Activated CD4-positive, CD25-positive, alpha-beta regulatory T cell treated with anti-CD3 and anti-CD28 coated beads, Interleukin-2, amount 50 U/mL, for 72 hours (primary cell): ENCODE measurements at places on chromosomes 3 and 15.

GRCh38 chr3:134449277-134449676 lies 36.5 kb downstream of the ANAPC13 start:
- no peak for DNase-seq

GRCh38 chr3:169510693-169511010 lies 152.9 kb downstream of the MECOM start:
- no peak for DNase-seq

GRCh38 chr15:89244574-89244903 lies 760 bp downstream of the FANCI start:
- no peak for DNase-seq

- no peak for DNase-seq
Observed at GRCh38 chr3:188122571-188123169, 31.3 kb upstream of the LPP start.

DNA sequence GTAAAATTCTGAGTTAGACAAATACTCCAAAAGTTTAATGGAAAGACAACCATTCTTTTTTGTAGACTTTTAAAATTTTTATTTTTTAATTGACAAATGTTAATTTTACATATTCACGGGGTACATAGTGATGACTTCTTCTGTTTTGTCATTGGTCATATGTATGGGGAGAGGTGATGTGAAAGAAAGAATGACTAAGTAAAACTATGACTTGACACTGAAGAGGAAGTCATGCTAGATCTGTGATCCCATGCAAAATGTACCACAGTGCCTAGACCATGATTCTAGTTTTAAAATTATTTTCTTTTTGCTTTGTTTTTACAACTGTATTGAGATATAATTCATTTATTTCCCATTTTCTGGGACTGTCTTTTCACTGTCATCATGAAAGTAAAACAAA lies 281.6 kb downstream of the MBNL1 start:
- DNase-seq, result no peak

DNA sequence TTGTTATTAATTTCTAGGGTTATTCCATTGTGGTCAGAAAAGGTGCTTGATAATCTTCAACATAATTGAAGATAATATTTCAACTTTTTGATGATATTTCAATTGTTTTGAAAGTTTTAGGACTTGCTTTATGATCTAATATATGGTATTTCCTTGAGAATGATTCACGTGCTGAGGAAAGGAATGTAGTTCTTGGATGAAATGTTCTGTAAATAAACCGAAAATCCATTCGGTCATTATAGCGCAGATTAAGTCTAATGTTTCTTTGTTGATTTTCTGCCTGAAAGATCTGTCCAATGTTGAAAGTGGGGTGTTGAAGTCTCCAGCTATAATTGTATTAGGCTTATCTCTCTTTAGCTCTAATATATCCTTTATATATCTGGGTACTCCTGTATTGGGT lies 617.5 kb upstream of the NECTIN3 start:
- DNase-seq, result no peak

DNA sequence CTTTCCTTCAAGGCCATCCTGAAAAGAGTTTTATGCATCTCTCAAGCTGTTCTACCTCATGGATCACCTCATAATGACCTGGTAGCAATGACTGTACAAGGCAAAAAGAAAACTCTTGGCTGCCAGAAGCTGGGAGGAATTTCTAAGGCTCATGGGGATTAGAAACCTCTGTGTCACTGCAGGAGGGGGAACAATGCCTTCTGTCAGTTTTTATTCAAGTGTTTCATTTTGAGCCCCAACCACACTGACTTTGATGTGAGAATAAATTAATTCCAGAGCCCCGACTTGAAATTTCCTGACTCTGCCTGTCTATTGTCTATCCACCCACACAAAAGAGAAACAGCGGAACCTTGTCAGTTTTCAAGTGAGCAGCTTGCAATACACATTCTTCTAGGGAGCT lies 58.7 kb upstream of the MRPL3 start:
- no peak for DNase-seq

DNA sequence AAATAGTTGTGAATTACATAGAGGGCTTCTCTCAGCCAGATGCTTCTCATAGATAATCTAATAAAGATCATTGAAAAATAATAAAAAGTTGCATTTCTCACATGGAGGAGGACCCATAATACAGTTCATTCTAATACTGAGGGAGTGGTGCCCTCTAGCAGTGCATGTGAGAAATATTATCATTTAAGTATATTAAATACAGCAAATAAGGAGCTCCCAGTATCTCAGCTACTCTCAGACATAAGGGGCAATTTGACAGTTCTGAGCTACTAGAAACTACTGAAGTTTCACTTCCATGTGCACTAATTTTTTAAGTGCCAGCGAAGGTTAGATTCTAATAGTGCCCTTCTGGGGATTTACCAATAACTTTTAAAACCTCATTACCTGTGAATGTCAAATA lies 188.3 kb downstream of the IL5RA start:
- no peak for DNase-seq

DNA sequence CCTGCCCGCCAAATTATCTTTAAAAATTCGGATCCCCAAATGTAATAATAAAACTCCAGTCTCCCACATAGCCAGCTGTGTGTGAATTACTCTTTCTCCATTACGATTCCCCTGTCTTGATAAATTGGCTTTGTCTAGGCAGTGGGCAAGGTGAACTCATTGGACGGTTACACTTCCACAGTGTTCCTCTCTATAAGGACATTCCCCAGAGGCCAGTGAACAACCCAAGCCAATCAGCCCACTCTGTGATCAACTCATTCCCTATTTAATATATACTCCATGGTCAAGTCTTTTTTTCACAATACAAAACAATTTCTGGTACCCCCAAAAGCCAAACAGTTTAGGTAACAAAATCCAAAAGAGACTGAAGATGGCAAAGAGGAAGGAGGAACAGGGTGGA lies 90.5 kb upstream of the DAZL start:
- no peak for DNase-seq

- no peak for DNase-seq
Observed at GRCh38 chr3:5401002-5401401, 213.5 kb downstream of the EDEM1 start.

DNA sequence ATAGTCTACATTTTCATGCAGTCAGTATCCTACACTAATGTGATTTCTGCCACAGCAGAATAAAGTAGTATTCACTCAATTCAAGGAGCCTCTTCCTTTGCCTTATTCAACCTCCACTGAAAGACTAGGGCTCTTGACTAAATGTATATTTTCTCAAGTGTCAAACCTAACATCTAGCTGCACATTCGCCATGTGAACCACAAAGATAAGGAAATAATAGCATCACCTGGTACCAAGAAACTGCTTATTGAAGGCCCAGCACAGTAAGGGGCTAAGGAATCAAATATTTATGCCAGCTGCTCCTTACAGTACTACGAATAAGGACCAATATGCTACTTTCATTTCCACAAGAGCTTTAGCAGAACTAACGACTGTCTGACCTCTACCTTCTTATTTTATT lies 1.3 kb downstream of the SRP14 start:
- DNase-seq, result no peak

DNA sequence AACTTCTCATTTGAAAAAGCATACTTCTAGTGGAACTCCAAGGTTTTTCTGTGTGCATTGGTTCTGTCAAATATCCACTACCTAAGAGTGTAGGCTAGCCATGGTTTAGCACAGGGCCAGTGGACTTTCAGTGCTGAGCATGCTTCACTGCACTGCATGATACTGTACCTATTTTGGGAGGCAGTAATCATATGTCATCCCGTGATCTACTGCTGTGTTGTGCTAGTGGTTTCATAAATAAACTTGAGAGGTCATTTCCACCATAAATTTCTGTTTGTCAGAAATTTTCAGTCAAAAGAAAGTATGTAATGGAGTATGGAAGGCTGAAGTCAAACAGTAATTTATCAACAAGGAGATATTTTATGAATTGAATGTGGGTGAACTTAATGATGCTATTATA lies 203.6 kb downstream of the ROBO1 start:
- no peak for DNase-seq

DNA sequence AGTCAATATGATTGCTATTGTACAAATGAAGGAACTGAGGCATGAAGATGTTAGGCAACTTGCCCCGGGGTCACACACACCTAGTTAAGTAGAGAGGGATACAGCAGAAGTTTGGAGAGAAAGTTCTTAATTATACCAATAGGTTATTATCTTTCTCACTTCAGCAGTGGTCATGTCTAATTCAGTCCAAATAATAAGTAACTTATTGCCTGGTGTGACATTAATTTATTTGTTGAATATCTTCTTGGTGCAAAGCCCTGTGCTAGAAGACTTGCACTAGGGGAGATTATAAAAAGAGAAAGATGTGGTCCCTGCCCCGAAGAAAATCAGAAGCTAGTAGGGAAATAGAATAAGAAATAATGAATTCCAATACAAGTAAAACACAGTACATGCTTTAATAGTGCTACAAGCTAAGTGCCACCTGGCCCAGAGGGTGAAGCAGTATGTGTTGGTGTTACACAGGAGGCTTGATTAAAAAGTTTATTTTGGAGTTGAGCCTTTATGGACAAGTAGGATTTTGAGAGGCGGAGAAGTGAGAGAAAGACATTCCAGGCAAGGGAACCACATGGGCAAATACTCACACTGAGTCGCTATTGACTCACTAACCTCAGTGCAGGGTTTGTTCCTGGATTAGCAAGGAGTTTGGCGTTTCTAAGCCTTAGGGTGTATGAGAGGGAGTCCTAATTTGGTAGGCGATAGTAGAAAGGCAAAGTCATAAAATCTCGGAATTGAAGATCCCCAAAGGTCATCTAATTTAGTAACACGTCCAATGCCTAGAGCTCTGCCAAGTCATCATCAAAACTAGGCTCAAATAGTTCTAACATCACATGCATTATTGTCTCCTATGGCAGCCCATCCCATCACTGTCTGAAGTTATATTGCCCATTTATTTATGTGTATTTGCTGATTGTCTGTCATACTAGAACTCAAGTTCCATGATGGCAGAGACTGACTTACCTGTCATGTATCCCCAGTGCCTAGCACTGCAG lies 19.2 kb upstream of the GSK3B start:
- no peak for DNase-seq

DNA sequence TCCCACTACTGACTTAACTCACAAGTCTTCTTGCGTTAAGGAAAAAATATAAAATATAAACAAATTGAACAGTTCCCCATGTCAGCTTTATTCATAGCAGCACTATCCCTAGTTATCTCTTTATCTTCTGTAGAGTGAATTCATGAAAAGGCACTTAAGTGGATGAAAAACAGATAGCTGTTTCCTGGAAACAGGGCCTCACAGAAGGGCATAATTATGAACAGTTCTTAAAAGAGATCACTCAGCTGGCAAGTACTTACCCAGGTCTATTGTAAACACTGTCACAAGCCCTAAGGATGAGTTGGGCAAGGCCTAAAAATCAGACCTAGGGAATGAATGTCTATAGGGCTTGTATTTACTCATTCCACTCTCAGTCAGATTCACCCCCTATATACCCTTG lies 10.7 kb downstream of the MB21D2 start:
- no peak for DNase-seq

GRCh38 chr3:61742006-61742405 lies 180.6 kb downstream of the PTPRG start:
- DNase-seq, result no peak

- DNase-seq, result no peak
Observed at GRCh38 chr15:37010595-37010994, 89.8 kb downstream of the MEIS2 start.

DNA sequence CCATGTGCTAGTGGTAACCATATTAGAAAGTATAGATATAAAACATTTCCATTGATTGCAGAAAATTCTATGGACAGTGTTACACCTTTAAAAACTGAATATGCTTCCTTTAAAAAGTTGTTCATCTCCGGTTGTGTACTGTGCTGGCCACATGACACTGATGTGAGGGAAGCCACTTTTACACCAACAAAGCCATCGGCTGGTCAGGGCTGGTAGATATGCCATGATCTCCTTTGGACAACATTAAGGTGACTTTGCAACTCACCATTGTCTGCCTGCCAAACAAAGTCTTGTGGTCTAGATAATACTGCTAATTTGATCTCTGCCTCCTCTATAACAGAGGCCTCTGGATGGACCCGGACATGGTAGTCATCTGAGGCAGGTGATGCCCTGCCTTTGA lies 156.0 kb upstream of the RARB start:
- no peak for DNase-seq

DNA sequence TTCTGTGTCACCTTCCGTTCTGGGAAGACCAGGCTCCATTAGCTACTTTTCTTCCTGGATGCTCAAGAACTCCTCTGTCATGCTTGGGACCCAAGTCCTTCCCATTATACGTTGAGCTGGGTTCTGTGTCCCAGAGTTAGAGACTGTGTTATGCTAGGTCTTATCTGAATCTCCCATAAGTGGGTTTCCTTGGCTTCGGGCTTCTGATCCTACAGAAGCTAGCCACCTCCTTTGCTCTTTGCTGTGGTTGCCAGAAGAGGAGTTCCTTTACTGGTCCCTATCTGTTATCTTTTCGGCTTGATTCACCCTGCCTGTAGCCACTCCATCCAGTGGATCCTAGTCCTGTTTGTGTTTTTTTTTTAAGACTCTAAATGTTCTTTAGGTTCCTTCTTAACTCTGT lies 38.0 kb downstream of the TYRO3 start:
- DNase-seq, result no peak

DNA sequence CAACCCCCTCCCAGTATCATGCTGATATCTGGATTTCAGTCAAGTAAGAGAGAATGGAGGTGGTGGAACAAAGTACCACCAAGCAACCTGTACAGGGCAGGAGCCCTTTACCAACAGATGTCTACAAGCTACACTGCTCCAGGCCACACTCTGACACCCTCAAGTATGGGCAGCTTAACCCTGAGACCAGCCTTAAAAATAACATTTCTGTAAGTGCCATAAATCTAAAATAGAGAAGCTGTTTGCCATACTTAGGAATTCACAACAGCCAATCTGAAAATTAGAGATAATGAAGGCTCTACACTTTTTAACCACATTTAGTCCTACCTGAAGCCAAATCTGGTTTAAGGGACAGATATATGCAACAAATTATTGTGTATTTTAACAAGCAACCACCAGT lies 59.7 kb downstream of the C3orf70 start:
- DNase-seq, result no peak

GRCh38 chr15:85543741-85544155 lies 163.3 kb downstream of the AKAP13 start:
- DNase-seq, result no peak

GRCh38 chr3:11601446-11602238 lies 42.1 kb downstream of the VGLL4 start:
- DNase-seq, result no peak

DNA sequence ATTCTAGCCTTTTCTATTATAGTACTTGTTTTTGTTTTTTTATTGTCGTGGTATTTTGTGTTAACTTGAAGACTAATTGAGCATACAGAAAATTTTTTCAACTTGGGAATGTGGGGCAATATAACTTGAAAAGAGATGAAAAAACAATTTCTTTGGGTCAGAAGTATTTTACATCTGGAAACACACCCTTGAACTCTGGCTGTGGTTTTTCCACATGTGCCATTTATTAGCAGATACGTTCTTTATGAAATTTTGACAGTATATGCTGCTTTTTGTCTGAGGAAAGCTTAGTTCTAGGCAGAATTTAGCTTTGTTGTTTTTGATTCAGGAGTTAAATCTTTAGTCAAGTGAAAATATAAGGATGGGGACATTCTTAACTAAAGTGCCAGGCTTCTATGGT lies 44.7 kb downstream of the TCF12 start:
- DNase-seq, result no peak
